ENCODE measurements at places on chromosomes 3 and 15.

- no peak for DNase-seq
Observed at GRCh38 chr15:80636675-80637074, 58.4 kb upstream of the ABHD17C start.

- DNase-seq = no peak
Observed at GRCh38 chr3:42884324-42884723, 8.6 kb upstream of the CYP8B1 start.

DNA sequence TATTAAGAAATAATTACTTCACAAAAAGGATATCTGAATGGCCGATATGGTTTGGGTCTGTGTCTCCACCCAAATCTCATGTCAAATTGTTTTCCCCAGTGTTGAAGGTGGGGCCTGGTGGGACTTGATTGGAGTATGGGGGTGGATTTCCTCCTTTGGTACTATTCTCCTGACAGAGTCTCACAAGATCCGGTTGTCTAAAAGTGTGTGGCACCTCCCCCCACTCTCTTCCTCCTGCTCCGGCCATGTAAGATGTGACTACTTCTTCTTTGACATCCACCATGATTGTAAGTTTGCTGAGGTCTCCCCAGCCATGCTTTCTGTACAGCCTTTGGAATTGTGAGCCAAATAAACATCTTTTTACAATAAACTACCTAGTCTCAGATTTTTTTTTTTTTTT, 34.5 kb downstream of the ZBTB11 start:
- DNase-seq = no peak

GRCh38 chr3:39137435-39137936, 15.9 kb downstream of the CSRNP1 start:
- no peak for DNase-seq

GRCh38 chr3:128491691-128491940, 1.4 kb downstream of the GATA2 start:
- DNase-seq = no peak

DNA sequence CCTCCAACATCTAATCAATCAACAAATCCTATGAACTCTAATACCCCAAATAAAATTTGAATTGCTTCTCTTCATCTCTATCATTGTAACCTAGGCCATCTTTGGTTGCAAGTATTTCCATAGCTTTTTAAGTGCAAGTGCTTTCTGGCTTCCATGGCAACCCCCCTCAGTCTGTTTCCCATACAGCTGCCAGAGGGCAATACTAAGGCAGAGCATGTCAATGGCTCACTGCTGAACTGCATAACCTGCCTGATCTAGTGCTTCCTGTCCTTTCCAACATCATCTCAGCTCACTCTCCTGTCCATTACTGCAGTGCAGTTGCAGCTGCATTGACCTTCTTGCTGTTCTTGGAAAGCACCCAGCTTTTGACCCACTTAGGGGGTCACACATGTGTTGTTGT, 198.4 kb downstream of the WNT5A start:
- DNase-seq = no peak

DNA sequence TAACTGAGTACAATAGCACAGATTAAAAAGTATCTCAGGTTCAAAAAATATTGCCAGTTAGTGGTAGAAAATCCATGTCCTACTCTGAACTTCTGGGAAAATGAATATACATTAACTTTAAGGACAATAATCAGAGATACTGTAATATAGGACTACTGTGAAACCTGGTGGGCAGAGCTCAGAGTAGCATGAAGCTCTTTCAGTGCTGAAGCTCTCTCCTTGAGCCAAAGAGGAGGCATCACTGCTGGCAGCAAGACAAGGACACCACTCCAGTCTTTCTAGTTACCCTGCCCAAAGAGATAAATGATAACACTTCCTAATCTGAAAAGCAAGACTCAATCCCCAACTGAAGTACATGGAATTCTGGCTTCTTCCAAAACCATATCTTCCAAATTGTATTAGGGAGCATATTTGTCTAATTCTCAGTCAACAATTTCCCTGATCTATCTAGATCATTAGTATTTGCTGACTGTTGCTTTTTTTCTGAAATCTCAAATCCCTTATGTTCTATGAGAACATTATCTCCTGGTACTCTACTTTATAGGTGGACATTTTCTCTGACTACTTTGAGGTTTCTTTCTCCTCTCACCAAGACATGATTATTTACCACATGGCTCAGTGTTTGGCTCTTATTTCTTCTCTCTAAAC, 55.9 kb downstream of the CLDN1 start:
- DNase-seq = no peak

DNA sequence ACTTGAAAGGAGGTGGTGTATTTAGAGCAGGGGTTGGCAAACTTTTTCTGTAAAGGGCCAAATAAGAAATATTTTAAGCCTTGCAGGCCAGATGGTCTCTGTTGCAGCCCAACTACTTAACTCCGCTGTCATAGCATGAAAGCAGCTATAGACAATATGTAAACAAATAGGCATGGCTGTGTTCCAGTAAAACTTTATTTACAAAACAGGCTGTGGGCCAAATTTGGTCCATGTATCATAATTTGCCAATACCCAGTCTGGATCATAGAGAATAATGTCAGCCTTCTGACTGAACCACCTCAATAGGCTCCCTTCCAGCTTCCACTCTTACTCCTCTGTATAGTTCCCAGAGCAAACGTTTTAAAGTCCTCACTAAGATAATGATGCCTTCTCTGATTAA, 638.8 kb upstream of the CFAP20DC start:
- DNase-seq = no peak

GRCh38 chr15:71080705-71081104, 34.6 kb upstream of the THSD4 start:
- DNase-seq = no peak

GRCh38 chr3:20546636-20547035, 360.6 kb upstream of the SGO1 start:
- no peak for DNase-seq

GRCh38 chr15:49625460-49626036, 4.7 kb downstream of the DTWD1 start:
- DNase-seq = no peak

GRCh38 chr3:133125802-133126201, 87.6 kb downstream of the TMEM108 start:
- DNase-seq = no peak

DNA sequence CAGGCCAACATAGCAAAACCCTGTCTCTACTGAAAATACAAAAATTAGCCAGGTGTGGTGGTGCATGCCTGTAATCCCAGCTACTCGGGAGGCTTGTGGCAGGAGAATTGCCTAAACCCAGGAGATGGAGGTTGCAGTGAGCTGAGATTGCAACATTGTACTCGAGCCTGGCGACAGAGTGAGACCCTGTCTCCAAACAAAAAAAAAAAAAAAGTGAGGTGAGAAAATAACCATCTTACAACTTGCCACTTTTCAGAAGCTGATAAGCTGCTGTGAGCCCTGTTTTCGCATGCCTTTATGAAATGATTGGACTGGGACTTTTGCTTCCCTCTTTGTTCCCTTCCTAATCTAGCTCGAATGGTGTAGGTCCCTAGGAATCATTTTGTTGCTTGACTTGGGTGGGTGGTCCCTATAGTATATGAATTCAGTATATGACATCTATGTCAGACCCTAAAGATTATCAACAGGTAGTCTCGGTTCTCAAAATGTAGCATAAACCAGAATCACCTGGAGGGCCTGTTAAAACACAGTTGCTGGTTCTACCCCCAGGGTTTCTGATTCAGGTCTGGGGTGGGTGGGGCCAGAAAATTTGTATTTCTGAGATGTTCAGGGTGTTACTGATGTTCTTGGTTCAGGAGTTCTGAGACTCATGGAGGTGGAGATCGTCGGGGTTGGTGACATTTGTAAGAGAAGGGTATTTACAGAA, 107.9 kb downstream of the FNDC3B start:
- no peak for DNase-seq

All from GDM1 (cell line).